ENCODE measurements at places on chromosomes 2 and 18.

GRCh38 chr2:128519517-128520215 is 201.0 kb upstream of the HS6ST1 start:
- DNase-seq = no peak

GRCh38 chr18:23530195-23530594 is 26.9 kb downstream of the RMC1 start:
- no peak for DNase-seq

DNA sequence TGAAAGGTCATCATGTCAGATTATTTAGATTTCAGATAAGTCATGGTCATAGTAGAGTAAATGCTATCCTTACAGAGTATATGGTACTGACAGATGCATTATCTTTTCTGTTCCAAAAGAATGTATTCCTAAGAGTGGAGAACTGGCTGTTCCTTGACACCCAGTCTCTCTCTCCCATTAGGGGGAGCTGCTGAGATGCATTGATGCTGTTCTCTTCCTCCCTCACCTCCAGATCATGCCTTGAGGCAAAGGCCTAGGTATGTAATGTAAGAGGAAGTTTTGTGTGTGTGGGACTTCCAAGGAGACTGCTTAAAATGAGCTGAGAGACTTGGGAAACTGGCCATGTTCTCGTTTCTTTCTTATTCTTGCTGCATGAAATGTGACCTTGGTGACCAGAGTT is 979.5 kb upstream of the CELF4 start:
- no peak for DNase-seq

DNA sequence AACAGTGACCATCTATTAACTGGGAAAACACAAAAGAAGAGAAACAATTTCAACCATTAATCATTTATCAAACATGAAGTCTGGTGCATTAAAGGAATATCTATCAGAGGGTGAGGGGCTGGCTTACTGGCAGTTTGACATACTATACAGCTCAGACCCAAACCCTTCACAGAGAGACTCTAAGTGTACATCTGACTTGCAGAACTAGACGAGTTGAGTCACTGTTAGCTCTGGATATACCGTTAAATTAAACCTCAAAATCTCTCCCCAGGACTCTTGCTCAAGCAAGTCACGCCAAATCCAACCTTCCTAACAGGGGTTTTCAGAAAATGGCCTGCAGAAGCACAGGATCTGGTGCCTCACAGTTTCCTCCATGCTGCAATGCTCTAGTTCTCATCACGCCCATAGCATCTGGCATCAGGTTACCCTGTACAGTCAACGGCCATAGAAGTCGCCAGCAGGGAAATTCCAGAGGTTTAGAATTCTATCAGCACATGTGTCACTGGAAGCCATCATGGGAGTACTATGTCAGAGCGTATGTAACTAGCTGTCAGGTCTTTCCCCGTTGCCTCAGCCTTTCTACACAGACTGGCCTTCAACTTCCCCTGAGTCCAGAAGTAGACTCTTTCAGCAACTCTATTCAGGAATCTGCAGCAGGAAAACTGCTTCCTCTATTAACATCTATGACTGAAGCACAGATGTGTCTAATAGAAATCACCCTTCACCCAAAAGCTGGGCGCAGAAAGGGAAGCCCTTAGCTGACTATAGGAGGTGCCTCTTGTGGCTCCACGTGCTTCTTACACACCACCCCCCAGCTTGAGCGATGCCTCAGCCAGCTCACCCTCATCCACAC is 9.3 kb downstream of the TGOLN2 start:
- DNase-seq = no peak

Measured in stimulated activated CD4-positive, alpha-beta T cell treated with anti-CD3 and anti-CD28 coated beads, TNF-alpha, amount 100 ng/mL, for 1 hour (primary cell).